ENCODE measurements at places on chromosomes 7 and 10. TPM values are rescaled to one million over a fixed set of nuclear protein-coding genes. Genes with fewer than 3 reads are reported as not detected.

The TEX47 gene
- not detected for polyA plus RNA-seq

The TWIST1 gene
- 17.5 TPM for polyA plus RNA-seq

The INSYN2A gene
- 0.54 TPM for polyA plus RNA-seq

The MAGI2 gene
- polyA plus RNA-seq, result 2.2 TPM

The INHBA gene
- 7.9 TPM for polyA plus RNA-seq

The PGAM2 gene
- polyA plus RNA-seq, result not detected

The APBB1IP gene
- polyA plus RNA-seq, result 25.0 TPM

The GDF2 gene
- polyA plus RNA-seq, result not detected

The AP3M1 gene
- 29.1 TPM for polyA plus RNA-seq

The PMS2 gene
- 7.4 TPM for polyA plus RNA-seq

The TAC1 gene
- polyA plus RNA-seq, result not detected

The GNAT3 gene
- polyA plus RNA-seq, result not detected

The TNS3 gene
- polyA plus RNA-seq, result 17.2 TPM

The TAS2R3 gene
- polyA plus RNA-seq, result not detected

- DNase-seq, result peak; percentile 11
These were observed 332.0 kb upstream of the FZD1 start for GRCh38 chr7:90931986-90932916.

DNA sequence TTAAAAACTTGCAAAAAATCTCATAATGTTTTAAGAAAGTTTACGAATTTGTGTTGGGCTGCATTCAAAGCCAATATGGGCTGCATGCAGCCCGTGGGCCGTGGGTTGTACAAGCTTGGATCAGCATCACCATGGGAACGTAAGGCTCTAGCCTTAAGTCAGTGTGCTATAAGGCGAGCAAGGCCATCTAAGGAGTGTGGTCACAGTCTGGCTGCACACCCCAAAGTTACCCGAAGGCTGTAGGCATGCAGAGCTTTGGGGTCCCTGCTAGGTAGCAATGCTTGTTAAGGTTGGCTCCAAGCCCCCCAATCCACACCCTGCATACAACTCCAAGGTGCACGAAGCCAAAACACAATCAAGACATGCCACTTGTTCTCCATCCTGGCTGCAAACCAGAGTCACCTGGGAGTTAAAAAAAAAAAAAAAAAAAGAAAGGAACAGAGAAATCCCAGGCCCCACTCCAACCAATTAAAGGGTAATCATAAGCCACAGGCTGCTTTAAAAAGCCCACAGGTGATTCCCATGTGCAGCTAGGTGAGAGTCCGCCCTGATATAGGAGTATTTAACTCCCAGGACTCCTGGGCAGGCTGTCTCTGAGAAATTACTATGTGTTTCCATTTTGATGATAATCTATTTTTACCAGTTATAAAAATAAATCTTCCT is 8.5 kb upstream of the PNLIPRP2 start:
- DNase-seq, result no peak

DNA sequence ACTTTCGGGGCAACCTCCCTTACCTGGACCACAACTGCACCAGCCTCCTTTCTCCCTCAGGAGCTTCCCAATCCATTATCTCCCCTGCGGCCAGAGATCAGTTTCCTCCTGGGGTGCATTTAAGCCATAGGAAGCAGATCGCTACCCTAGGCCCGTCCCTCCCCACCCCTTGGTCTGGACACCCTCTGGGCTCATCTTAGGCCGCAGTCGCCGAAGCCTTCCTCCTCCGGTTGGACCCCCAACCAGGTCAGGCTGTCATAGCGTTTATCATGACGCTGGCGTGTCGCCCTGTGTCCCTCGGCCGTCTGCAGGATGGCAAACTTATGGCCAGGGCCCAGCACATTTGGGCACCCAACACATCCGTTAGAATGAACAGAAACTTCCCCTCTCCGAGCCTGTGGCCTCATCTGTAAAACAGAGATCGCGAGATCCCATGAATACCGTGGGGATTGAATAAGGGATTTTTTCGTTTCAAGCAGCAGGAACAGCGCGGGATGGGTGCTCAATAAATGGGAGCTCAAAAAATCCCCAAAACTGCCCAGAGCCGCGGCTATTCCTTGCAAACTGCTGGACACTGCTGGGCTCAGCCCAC is 669 bp upstream of the AP5Z1 start:
- DNase-seq, result peak; percentile 93

DNA sequence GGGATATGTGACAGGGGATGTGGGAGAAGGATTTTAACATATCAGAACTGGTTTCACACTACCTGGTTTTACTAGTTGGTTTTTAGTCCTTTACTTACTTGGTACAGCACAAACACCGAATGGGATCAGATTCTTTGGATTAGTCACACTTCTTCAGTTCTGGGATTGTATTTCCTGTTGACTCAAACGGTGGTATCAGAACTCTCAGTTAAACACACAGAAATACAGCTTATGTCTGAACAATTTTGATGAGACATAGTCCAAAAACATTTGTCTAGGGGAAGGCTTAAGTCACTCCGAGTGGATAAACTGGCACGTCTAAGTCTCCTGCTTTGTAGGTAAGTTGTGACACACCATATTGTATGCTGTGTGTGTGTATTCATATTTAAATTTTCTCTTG is 480.5 kb downstream of the PHTF2 start:
- peak; percentile 86 for DNase-seq

DNA sequence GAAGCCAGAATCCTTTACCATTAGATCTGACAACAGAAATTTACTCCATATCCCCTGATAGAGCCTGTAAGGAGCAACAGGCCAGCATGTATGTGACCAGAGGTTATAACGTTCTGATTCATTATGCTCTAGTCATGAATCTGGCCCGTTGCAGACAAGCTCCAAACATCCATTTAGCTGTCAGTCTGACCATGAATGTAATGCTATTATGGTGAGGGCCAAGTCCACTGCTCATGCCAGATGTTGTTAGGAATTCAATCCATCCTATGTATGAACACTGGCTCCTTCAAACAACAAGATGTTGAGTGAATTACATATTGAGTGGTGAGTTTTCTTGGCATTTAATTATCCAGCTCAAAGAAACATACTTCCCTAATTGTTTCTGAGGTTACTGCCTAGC is 610.1 kb upstream of the ANKRD30A start:
- DNase-seq, result peak; percentile 18

DNA sequence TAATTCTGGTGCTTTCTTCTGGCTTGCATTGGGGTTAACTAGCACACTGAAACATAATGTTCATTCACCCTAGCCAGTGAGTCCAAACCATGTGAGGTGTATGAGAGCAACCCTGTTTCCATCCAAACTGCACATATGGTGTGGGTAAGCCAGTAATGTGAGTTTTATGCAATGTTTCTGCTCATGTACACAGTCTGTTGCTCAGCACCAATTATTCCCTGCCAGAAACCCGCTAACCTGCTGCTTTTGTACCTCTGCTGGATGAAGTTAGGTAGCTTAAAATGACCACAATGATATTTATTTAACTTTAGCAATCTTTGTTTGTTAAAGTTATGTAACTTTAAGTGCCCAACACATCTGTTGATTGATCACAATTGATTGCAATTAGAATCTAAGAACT is 93.7 kb upstream of the RPA3 start:
- no peak for DNase-seq

GRCh38 chr7:44466300-44467216 is 23.9 kb downstream of the NUDCD3 start:
- DNase-seq, result peak; percentile 80

- no peak for DNase-seq
These were observed 149.2 kb upstream of the GHITM start for GRCh38 chr10:83990126-83990525.

DNA sequence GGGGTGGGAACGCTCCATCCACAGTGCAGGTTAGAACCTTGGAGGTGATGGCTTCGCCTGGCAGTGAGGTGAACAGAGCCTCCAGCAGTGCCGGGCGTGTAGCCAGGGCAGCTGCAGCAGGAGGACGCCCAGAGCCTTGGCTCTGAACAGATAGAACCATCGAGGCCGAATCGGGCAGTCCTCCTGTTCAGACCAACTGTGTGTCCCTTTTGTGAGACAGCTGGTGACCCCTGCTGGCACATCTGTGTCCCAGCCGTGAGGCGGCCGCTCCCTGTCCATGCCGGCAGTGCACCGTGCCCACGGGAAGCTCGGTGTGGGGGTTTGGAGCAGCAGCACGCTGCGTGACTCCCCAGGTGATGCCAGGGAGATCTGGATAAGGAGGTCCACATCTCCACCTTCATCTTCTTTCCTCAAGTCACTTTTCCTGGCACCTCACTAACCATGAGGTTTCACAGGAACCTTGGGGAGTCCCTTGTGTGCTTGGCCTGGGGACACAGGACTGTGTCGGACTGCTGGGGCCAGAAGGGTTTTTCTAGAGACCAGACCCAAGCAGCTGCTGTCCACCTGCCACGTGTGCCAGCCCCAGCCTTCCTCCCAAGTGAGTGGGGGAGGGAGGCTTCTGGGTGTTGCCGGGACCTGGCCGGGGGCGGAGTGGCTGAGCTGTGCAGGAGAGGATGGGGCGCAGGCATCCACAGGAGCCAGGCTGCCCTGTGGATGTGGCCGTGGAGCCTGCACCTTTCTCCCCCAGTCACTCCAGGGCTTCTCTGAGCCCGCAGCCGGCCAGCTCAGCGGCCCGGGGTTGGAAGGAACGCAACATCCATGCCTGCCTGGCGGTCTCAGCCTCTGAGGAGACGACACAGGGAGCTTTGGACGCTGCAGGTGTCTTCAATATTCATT is 69.4 kb downstream of the DNAJB6 start:
- peak; percentile 50 for DNase-seq

- DNase-seq, result no peak
These were observed 375 bp upstream of the GATAD1 start for GRCh38 chr7:92446869-92447344.

DNA sequence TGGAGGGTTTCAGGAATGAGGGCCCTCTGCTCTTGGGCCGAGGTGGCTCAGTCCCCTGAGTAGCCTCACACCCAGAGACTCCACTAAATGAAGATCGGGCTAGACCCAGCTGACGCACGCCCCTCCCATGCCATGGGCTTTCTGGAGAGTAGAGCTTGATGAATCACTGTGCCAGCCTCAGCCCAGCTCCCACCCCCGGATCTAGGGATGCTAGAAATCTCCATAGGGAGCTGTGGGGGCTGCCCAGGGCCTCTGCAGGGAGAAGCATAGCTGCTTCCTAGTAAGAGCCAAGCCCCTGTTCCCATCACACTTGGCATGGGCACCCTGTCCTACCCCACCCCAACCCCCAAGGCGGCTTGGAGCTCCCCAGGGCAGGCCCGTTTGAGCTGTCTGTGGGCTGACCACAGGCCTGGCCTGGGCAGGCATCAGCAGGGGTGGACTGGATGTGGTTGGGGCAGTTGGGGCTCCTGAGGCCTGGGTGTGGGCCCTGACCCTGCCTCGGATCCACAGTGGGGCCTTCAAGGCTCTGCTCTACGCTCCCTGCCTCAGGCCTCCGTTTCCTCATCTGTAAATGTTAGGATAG is 121.2 kb downstream of the ZMIZ1 start:
- peak; percentile 83 for DNase-seq

GRCh38 chr10:82245906-82246560 is 371.0 kb downstream of the NRG3 start:
- no peak for DNase-seq
